Mesenchymal stem cell (in vitro differentiated cells and primary cell): ENCODE measurements at places on chromosomes 5 and 9.

DNA sequence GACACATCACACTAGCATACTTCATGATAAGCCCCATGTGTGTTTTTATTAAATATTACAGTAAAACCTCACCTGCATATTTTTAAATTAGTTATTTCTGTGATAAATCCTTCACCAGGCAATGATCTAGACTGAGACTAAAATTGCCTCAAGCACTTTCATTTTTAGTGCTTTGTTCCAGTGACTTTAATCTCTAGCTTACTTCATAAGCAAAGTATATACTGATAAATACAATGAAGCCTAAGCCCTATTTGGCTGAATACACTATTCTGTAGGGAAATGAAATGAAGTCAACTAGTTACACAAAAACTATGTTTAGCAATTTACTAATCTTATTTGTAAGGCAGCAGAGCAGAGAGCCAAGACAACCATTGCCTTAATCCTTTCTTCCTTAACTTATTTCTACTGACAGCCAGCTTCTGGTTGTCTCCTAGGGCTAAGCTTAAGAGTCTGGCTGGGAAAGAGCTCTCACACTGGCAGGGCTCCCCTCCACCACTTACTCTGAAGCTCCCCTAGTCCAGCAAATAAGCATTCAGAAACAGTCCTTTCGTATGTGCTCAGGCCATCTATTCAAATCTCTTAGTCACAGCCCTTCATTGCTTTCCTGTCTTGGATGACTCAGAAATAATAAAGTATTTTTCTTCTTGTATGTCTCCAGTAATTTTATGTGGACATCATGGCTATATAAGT, 31.4 kb upstream of the MTAP start:
- peak; percentile 65 for DNase-seq

DNA sequence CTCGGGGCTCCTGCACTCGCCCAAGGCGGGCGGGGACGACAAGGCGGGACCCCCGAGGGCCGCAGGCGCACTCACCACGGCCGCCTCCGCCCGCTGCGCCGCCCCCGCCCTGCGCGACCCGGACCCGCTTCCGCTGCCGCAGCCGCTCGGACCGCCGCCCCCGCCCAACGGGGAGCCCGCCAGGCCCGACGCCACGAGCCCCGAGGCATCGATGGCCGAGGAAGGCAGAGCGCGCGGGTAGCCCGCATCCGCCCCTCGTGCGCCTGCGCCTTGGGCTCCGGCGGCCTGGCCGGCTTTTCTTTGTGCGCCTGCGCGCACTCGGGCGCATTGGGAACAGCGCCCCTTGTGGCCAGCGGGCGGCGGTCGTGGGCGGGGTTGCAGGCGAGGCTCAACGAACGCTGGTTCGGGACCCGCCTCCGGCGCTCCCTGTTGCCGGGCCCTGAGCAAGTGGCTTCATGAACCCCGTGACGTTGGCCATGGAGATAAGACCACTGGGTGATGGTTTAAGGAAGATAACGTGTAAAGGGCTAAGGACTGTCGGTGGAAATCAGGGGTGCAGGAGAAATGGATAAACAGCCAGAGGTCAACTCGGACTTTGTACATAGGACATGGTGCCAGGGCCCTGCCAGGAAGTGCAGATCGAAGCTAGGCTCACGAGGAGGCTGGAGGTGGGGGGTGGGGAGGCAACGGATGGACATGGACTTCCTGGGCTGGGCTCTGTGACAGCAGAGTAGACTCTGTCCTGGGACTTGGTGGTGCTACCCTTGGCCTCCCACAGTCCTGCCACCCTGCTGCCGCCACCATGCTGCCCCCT, at the start of the genes C8G and FBXW5:
Gene C8G, plus strand, starts transcription at position 725 of the 814 bp plus-strand sequence. Its CDS starts 78 bp downstream, at position 803.
Gene FBXW5, minus strand, starts transcription at position 220 of the 814 bp plus-strand sequence. CDS start 655 bp downstream, outside the sequence.
- peak; percentile 90 for DNase-seq

DNA sequence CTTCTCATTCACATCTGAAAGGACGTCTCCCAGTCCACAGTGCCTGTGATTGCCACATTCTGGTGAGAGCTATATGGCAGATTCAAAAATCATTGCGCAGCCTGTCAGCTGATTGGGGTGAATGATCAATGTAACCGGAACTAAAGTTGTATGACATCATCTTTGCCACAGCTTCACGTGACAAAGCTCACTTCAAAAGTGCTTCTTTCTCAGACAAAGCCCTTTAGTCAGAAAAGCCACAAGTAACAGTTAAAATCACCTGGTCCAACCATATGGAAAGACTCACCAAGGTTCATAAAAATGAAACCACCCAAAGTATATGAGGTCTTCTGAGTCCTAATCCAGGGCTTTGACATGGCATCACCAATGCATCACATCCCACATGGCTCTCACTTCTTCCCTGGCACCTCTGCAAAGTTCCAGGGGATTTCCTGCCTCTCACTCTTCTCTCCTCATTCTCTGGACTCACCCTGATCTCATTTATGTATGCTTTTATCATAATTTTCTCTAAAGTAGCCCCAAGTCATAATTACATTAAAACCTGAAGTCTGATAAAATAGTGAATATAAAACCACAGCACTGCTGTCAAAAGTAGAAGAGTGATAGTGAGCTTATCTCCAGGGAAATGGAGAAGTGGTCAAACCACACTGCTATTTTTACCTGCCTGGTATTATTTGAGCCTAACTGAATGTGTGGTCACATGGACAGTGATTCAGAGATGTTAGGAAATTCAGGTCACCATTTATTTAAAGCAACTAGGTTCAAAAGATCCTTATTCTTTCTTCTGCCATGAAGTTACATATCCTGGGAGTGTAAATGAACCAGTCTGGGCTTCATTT, 193.1 kb upstream of the PTGER4 start:
- no peak for DNase-seq

- no peak for DNase-seq
Observed at GRCh38 chr5:27497491-27497890, 459.1 kb upstream of the CDH9 start.

GRCh38 chr9:21402386-21403251, 6.3 kb upstream of the IFNA8 start:
- no peak for DNase-seq

DNA sequence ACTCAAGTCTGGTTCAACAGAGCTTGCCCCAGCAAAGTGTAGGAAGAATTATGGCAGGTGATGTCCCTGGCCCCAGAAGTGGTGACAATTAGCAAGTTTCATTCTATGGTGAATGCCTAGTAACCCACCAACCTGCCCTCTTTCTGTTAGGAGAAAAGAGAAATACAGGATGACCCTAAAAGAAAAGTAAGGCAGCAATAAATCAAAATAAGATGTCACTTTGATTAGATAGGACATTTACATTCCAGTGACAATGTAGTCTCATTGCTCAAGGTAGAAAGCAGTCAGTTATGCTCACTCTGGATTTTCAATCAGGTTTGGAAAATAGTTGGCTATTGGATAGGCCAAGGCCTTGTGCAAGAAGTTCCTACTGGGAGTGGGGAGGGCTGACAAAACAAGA, 5.6 kb upstream of the HSPA9 start:
- DNase-seq = no peak
